ENCODE measurements at places on chromosomes 2 and 18.

GRCh38 chr2:204452464-204453023 is 92.7 kb upstream of the PARD3B start:
- no peak for DNase-seq

GRCh38 chr18:79687806-79688205 is 8.2 kb downstream of the CTDP1 start:
- DNase-seq: no peak

- no peak for DNase-seq
Measured at GRCh38 chr2:181902625-181903024, 11.1 kb downstream of the ITPRID2 start.

DNA sequence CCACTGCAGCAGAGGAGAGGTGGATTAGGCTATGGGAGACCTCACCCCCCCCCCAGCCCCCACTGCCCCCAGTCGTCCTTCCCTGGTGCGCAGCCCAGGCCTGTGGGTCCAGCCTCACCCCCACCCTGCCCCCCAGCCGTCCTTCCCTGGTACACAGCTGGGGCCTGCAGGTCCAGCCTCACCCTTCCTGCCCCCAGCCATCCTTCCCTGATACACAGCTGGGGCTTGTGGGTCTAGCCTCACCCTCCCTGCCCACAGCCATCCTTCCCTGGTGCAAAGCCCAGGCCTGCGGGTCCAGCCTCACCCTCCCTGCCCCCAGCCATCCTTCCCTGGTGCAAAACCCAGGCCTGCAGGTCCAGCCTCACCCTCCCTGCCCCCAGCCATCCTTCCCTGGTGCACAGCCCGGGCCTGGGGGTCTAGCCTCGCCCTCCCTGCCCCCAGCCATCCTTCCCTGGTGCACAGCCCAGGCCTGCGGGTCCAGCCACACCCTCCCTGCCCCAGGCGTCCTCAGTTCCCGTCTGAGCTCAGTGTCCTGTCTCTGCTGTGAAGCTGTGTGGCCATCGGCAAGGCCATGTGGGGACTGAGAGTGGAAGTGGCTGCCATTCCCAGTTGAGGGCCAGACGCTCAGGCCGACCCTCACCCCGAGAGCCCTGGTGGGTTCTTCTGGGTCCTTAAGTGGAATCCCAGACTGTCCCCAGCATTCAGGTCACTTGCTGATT is 86.8 kb upstream of the SNTG2 start:
- DNase-seq: no peak

DNA sequence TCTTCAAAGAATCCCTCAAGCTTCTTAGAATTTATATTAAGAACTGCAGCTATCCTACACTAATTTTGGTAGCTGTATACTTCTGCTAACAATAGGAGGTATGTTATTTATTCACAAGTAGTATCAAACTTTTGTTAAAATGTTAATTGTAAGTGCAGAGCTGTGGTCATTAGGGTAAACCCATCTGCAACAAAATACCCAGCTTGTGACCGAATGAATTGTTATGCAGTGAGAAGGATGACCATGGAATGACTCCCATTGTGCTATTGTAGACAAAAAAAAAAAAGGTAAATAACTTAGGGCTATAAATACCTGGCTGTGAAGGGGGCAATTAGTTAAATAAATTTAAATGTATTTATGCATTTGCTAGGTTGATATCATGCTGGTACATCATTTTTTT is 186.1 kb downstream of the ADCYAP1 start:
- no peak for DNase-seq

DNA sequence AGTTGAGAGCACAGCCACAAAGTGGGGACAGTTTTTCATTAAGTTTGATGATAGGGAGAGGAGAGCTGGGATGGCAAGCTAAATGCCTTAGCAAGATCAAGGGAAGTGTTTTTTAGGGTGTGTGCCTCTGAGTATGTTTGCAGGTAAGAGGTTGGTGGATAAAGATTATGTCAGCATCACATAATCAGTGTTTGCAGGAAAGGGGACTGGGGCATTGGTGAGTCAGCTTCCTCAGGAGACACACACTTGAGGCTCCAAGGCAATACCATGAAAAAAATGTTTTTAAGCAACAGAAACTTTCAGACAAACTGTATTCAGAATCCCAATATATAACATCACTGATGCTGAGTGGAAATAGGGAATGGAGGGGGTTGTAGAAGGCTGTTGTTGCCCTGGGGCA is 25.4 kb upstream of the DTNB start:
- no peak for DNase-seq

DNA sequence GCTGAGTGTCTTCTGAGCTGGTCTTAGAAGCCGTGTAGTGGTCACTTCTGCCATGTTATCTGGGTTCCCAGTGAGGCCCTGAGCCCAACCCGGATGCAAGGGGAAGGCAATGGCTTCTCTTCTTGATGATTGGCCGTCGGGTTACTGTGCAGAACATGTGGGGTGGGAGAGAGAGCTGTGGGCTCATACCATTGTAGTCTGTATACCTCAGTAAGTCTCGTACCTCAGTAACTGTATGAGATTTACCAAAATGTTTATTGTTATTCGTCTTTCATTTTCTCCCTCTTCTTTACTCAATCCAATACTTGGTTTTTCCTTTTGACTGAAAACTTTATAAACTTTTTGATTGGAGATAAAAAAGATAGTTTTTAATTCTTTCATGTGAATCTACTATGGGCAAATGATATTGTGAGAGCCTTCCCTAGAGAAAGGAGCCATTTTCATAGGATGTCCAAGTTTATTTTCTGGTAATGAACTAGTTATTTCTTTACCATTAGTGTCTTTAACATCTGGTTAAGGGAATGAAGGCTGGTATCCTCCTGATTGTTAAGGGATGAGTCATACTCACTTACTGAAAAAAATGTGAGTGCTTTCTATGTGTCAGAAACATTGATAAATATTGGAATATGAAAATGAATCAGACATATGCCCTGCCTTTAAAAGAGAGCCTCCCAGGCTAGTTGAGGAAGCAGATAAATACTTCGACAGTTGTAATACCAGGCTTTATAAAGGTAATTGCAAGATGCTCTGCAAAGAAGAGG is 129.9 kb downstream of the PRPF40A start:
- DNase-seq: no peak

GRCh38 chr2:163351966-163352365 is 383.8 kb downstream of the FIGN start:
- DNase-seq: no peak

GRCh38 chr2:45404807-45405297 is 206.2 kb downstream of the SRBD1 start:
- DNase-seq: no peak

GRCh38 chr18:12640881-12641200 is 17.1 kb downstream of the SPIRE1 start:
- DNase-seq: no peak

- DNase-seq: no peak
Measured at GRCh38 chr18:76378526-76379215, 116.4 kb downstream of the ZNF516 start.

GRCh38 chr2:52193804-52194203 is 1161.9 kb upstream of the NRXN1 start:
- no peak for DNase-seq

- no peak for DNase-seq
Measured at GRCh38 chr2:230661072-230661957, 51.3 kb upstream of the CAB39 start.

- no peak for DNase-seq
Measured at GRCh38 chr2:100561191-100561590, 1.6 kb upstream of the PDCL3 start.

- DNase-seq: no peak
Measured at GRCh38 chr2:197908990-197909776, 104.8 kb downstream of the PLCL1 start.

- DNase-seq: no peak
Measured at GRCh38 chr18:44935455-44935854, 254.8 kb downstream of the SETBP1 start.

GRCh38 chr18:22283397-22283796 is 114.0 kb downstream of the GATA6 start:
- no peak for DNase-seq

- DNase-seq: no peak
Measured at GRCh38 chr2:196233021-196233804, 61.8 kb upstream of the STK17B start.

- DNase-seq: no peak
Measured at GRCh38 chr2:201887773-201888425, 81.6 kb downstream of the CDK15 start.

- no peak for DNase-seq
Measured at GRCh38 chr2:64410671-64411070, 43.3 kb upstream of the LGALSL start.

- no peak for DNase-seq
Measured at GRCh38 chr2:54716375-54716774, 7.1 kb upstream of the EML6 start.

DNA sequence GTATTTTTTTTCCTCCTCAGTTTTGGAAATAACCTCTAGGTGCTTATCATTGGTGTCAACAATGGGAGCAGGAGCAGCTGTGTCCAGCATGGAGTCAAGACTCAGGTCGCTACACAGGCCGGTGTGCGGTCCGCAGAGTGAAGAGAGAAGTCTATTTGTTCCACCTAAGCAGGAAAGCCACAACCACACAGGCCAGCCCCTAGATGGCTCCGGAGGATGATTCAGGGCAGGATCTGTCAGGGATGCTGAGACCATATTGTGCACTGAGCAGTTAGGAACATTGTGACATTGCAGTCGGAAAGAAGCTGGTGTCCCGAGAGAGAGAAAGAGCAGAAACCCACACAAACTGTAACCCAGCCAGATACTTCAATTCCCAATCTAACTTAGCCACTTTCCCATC is 136.9 kb downstream of the GAREM1 start:
- peak; percentile 26 for DNase-seq

DNA sequence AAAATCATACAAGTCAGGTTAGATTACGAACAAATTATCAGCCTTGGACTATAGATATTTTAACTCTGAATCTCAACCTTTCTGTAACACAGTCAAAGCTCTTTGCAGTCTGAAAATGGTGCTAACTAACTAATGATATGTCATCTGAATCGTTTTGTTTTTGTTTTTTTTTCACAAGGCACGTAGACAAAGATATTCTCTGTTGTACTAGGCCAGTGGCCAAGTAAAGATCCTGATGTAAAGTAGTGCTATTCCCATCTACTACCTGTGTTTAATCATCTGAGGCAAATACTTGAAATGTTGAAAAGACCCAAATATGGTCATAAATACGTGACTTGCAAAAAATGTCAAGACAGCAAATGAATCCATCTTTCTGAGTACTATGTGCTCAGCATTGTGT is 65.7 kb downstream of the REL start:
- DNase-seq: no peak

DNA sequence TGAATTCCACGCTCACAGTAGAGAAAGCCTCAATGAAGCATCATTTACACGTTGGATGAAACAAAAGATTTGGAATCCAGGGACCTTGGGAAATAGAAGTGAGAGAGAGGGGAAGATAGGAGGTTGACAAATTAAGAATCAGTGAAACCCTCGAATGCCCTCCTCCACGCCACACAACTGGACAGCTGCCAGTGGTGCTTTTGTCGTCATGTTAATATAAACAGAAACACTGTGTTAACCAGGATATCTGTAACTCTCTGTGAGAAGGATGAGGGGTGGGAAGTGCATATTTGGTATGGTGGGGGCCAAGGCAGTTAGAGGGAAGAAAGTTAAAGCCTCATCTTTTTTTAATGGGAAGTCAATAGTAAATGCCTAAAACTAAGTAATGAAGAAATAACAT is 108.7 kb downstream of the GFPT1 start:
- no peak for DNase-seq

- no peak for DNase-seq
Measured at GRCh38 chr2:75208738-75209137, 9.4 kb upstream of the TACR1 start.

- DNase-seq: no peak
Measured at GRCh38 chr2:178860551-178860950, 53.3 kb upstream of the TTN start.

- no peak for DNase-seq
Measured at GRCh38 chr2:232588680-232589585, 38.4 kb downstream of the EIF4E2 start.

- no peak for DNase-seq
Measured at GRCh38 chr2:96881349-96882195, 11.7 kb upstream of the SEMA4C start.

GRCh38 chr2:135913727-135914365 is 37.6 kb upstream of the MCM6 start:
- DNase-seq: no peak

GRCh38 chr2:66538291-66538690 is 103.4 kb downstream of the MEIS1 start:
- no peak for DNase-seq

DNA sequence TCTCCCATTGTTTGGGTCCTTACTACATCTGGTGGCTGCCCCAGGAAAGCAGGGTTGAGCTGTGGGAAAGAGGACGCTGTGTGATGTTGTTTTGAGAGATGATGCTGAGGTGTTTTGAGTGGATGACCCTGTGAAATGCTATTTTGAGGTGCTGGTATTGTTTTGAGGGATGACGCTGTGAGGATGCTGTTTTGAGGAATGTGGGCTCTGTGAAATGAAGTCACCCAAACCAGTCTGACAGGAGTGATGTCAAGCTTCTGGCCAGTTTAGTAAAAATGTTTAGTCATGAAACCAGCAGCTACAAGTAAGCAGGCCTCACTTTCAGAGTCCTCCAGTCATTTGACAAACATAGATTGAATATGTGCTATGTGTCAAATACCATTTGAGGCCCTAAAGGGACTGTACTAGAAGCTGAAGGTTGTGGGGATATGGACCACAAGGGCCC is 16.1 kb upstream of the PUM2 start:
- no peak for DNase-seq

- no peak for DNase-seq
Measured at GRCh38 chr18:39462436-39462835, 1896.8 kb upstream of the CELF4 start.

DNA sequence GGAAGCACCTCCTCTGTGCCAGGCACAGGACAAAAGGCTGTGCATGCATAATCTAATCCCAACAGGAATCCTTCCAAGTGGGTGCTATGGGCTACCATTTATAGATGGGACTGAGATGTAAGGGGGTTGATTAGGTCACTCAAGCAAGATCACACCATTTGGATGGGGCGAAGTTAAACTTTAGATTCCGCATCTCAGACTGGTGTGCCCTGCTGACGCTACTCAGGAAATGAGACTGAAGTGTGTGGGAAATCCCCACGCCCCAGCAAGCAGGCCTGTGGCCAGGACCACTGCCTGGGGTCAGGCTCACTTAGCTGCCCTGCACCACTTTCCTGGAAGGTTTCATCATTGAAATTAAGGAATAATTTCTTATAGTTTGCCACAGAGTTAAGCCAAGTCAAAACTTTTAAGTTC is 70.5 kb upstream of the PPP1CB start:
- DNase-seq: no peak

GRCh38 chr2:25125976-25126375 is 42.4 kb downstream of the POMC start:
- no peak for DNase-seq

- DNase-seq: no peak
Measured at GRCh38 chr18:1906421-1906820, 664.9 kb downstream of the METTL4 start.

GRCh38 chr2:39202639-39203369 is 41.0 kb downstream of the CDKL4 start:
- no peak for DNase-seq

- no peak for DNase-seq
Measured at GRCh38 chr18:34604591-34604990, 105.5 kb upstream of the DTNA start.
